Right forelimb (tissue), 1 donor: ENCODE measurements at places on chromosomes 7 and 10.

- DNase-seq: no peak
Measured at GRCh38 chr7:47477191-47478016, 104.5 kb downstream of the TNS3 start.

DNA sequence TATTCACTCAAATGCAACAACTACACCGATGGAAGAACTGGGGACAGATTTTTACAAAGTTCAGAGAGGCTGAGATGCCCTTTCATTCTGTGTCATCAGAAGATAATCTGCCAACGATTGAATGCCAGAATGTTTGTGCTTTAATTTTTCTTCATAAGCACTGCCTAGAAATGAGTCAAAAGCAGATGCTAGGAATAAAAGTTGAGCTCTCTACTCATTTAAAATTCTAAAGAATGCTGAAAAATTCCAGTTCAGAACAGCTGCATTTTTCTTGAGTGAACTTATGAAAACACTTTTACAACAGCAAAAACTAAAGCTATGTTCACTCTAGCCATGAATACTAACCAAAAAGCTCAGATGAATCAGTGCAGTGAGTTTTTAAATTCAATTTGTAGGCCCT lies 22.3 kb upstream of the FAM133B start:
- no peak for DNase-seq

- no peak for DNase-seq
Measured at GRCh38 chr10:62648921-62649320, 155.6 kb upstream of the ADO start.

DNA sequence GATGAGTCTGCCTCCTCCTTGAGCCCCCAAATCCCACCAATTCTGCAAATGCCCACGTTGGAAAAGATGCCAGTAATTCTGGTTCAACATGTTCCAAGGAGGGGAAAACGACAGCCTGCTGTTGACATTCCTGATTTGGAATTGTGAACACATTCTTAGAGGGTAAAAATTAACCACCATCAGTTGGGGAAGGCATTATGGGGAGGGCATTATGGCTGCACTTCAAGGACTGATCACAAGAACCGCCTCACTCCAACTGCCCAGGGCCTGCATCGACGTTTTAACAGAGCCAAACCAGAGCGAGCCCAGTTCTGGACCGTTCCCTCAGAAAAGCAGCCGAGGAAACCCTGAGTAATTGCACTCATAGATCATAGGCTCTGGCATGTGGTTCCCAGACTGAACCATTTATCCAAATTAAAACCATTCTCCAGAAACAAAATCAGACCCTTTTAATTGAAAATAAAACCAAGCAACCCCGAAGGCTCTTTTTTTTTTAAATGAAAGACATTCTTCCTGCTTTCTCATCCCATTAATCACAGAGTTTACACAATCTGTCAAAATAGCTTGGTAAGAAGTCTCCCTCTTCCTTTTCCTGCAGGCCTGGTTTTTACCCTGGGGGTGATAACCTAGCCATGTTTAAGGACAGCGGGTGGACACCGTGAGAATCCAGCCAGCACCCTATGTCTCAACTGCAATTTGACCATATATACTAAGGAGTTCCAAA lies 8.0 kb downstream of the TNS3 start:
- DNase-seq: no peak

- no peak for DNase-seq
Measured at GRCh38 chr7:5435291-5436002, 11.8 kb upstream of the TNRC18 start.

- no peak for DNase-seq
Measured at GRCh38 chr7:157278791-157279724, 57.7 kb upstream of the DNAJB6 start.

GRCh38 chr10:101851411-101852116 lies 8.0 kb upstream of the KCNIP2 start:
- peak; percentile 30 for DNase-seq

GRCh38 chr7:107017965-107018719 lies 26.4 kb upstream of the PRKAR2B start:
- DNase-seq: no peak

DNA sequence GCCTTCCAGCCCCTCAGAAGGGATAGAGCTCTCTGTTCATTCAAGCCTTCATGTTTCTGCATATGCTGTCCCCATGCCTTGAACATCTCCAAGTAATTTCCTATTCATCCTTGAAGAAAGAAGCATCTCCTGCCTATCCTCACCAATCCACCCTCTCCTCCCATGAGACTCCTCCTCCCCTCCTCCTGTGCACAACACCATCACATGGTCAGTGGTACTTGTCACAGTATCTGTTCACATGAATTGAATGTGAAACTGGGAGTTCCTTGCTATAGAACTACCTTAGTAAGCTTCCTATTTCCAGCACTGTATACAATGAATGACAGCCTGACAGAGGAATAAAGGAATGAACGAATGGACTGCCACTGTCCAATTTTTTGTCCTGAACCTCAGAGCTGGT lies 115.5 kb downstream of the GFRA1 start:
- no peak for DNase-seq

- DNase-seq: peak; percentile 92
Measured at GRCh38 chr10:131453721-131454634, 142.5 kb upstream of the TCERG1L start.

DNA sequence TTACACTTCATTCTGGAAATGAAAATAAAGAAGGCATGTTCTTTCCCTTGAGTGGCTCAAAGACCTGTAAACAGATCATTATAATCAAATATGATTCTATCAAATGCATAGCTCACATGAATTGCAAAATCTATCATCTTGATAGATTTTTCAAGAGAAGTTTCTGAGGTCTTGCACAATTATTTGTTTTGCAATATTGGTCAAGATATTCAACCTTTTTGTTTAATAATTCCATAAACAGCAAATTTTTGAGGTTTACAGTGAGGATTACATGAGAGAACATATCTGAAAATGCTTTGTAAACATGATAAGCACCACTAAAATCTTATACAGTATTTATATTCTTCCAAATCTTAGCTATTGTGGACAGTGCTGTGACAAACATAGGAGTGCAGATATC lies 160.8 kb downstream of the HDAC9 start:
- DNase-seq: no peak

DNA sequence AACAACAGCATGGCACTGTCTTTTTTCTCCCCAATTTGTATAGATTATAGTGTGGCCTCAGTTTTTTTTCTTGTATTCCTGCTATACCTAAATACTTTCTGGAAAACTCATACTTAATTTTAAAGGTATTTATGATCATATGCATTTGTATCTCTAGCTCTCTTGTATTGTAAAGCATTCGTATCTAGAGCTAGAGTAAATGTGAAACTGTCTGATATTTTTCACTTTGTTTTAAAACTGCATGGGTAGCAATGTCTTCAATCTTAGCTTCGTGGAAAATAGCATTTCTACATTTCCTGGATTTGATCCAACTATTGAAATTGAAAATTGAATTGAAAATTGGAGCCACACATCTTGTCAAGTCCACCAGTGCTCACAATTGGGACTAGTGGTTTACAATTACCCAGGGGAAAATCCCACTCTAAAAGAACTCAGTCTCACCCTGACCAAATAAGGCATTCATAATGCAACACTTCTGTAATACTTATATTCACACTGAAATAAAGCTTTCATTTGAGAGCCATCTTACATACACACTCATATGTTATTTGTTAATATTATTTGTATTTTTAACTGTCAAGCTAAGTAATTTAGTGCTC lies 51.3 kb upstream of the KLF6 start:
- no peak for DNase-seq

DNA sequence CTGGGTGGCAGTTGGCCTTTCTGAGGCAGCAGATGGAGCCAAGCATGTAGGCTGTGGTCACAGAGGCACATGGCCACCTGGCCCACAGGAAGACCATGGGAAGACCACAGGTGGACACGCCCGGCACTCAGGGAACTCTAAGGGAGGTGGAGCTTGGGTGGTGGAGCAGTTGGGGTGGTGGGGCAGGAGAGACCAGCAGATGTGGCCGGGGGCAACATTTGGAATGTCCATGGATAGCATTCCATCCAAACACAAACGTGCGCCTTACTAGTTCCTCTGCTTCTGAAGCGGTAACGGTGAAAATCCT lies 290.9 kb downstream of the PTPRN2 start:
- DNase-seq: no peak

GRCh38 chr7:96013836-96014235 lies 241.5 kb downstream of the DYNC1I1 start:
- no peak for DNase-seq

- DNase-seq: no peak
Measured at GRCh38 chr7:101984133-101984879, 166.9 kb downstream of the CUX1 start.

GRCh38 chr7:32511791-32512190 lies 16.5 kb downstream of the AVL9 start:
- no peak for DNase-seq

DNA sequence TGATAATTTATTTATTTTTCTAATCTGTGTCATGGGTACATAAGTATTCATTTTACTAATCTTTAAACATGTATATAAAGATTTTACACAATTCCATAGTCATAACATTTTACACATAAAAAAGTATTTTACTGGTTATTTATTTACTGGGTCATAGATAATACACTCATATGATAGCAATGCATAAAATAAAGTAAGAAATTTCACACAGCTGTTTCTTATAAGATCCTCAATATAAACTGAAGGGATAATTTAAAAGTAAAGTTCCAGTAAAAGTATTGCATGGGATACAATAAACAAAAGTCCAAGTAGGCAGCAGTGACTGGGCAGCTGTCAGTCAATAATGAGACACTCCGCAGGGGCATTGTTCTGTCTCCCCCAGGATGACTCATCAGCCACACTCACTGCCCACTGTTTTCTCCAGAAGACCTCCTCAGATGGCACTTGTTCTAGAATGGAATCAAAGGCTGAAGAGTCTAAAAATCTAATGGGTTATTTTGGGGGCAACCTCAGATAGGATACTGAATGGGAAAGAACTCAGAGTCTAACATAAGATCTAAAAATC lies 32.7 kb downstream of the DPY19L1 start:
- DNase-seq: no peak

DNA sequence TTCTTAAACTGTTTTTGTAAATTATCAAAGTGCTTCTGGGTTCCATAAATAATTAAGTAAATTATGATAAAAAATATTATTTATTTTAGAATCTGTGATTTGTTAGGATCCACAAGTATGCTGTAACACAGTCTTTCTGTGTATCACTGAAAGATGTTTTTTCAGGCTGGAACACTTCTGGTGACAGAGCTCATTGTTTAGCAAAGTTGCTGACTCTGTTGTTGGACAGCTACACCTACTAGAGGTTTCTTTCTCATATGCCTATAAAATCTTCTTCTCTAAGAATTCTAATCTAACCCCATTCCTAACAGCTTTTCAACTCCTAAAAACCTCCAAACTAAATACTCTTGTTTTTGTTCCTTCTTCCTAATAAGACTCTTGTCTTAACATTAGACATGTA lies 176.8 kb downstream of the THSD7A start:
- no peak for DNase-seq

GRCh38 chr10:116752563-116752962 lies 10.2 kb upstream of the HSPA12A start:
- DNase-seq: no peak

- DNase-seq: no peak
Measured at GRCh38 chr10:69734416-69734796, 67.3 kb upstream of the COL13A1 start.

GRCh38 chr10:61664985-61665384 lies 2.3 kb downstream of the CABCOCO1 start:
- DNase-seq: no peak

GRCh38 chr7:26950889-26951288 lies 86.5 kb upstream of the SKAP2 start:
- no peak for DNase-seq

GRCh38 chr7:70215491-70215890 lies 617.2 kb downstream of the AUTS2 start:
- DNase-seq: no peak

GRCh38 chr10:65042496-65042895 lies 1521.3 kb downstream of the REEP3 start:
- DNase-seq: no peak

DNA sequence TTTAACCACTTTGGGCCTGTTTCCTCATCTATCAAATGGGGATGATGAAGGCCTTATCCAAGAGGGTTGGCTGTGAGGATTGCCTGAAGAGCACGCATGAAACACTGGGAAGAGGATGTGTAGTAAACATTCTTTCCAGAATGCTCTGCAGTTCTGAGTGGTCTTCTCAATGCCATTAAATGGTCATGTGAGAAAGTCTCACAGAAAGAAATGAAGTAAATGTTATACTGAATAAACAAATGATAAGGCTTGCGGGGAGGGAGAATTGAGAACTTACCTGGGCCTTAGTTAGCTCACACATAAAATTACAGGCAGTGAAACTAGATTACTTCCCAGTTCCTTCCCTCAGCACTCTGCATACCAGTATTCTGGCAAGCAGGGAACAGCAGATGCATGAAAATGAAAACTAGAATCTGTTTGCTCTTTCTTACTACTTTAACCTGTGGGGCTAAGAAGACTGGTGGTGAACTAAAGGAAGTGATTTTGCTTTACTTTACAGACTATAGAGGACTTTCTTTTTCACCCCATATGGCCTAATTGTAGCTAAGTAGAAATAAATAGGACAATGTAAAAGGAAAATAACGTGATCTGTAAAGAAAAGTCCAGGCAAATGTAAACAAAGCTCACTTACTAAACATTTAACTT lies 135.3 kb upstream of the CCDC6 start:
- DNase-seq: no peak

DNA sequence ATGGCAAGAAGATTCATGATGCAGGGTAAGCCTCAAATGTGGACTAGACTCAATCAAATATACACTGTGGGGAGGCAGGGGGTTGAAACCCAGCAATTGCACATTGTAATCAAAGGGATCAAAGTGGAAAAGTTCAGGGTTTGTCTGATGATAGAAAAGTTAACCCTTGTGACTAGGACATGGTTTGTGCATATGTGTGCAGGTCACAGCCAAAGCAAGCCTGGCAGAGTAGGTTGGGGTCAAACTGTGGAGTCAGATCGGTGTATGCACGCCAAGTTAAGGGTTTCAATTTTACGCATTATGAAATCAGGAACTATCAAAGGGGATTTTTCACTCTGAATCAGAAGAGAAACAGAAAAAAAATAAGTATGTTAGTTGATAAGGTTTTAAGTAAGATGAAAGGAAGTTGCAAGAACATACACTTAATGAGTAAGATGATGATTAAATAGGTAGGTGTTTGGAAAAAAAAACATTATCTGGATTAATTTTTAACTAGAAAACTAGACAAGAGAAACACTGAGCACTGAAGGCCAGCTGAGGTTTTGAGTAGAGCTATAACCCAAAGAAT lies 188.3 kb downstream of the DGKB start:
- DNase-seq: no peak

DNA sequence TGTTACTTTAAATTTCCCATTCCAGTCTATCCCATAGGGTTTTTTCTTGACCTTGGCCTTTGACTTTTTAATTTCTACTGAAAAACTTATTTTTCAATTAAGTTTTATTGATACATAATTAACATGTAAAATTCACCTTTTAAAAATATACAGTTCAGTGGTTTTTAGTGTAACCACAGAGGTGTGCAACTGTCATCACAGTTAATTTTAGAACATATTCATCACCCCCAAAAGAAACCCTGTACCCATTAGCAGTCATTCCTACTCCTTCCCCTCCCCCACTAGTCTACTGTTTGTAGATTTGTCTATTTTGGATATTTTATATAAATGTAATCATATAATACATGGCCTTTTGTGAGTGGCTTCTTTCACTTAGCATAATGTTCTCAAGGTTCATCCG lies 96.5 kb upstream of the GJD4 start:
- no peak for DNase-seq

- DNase-seq: no peak
Measured at GRCh38 chr7:101819913-101820522, 2.6 kb downstream of the CUX1 start.
